ENCODE measurements at places on chromosomes 6 and 20.
A peak's percentile ranks its signal among the peaks of the same experiment; 100 is the strongest.

DNA sequence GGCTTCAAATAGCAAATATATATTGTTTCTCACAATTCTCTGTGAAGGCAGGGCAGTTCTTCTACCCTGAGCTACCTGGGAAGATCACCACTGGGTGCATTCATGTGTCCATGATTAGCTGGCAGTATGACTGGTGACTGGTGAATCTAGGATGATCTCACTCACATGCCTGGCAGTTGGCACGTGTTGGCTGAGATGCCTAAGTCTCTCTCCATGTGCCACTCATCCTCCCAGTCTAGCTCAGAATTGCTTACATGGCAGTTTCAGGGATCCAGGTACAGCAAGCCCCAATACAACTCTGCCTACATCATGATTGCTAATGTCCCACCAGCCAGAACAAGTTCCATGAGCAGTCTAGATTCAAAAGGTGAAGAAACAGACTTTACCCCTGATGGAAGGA, 346.8 kb upstream of the CNR1 start:
- peak; percentile 18 for DNase-seq

DNA sequence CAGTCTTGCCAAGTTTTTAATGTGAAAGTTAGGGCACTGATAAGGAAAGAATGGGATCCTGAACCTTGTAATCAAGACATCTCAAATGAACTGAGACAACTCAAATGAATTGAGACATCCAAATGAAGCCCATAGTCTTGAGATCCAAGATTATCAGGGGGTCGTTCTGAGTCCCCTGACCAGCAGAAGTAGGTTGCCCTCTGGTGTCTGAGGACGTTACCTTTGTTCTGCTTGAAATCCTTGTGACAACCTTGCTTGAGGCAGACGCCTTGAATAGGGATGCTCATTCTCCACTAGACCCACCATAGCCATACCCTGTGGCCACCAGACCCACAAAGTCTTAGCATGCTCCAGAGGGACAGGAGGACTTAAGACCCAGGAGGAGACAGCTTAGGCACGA, 37.7 kb downstream of the ZBTB9 start:
- DNase-seq = no peak

DNA sequence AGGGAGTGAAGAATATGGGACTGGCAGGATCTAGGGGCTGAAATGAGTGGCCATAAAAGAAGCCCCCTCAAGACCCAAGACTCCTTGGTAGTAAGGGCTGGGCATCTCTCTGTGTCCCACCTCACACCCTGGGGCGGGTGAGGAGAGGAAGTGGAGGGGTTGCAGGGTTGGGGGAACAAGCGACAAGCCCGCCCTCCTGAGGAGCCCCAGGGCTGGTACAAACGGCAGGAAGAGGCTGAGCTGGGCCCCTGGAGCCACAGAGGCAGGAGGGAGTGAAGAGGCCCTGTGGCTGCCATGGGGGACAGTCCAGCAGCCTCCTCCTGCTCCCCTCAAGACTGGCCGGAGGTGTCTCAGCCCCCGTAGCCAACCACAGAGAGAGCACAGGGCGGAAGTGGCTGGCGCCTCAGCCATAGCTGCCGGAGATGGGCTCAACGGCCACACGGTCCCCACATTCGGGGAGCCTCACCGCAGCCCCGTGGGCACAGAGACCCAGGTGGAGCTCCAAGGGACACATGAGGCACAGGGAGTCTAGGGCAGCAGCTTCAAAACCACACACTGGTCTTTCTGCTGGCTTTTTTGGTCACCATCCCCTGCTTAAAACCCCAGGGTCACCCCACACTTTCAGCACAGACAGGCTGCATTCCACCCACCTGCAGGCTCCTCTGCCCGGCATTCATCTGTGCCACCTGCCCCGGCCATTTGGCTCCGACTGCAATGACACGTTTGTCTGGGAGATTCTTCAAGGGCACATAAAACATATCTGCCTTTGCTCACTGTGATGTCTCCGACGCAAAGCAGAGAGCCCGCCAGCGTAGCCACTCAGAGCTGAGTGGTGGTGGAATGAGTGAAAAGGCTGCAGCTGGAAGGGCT, 524 bp downstream of the C20orf203 start:
- DNase-seq = peak; percentile 69

DNA sequence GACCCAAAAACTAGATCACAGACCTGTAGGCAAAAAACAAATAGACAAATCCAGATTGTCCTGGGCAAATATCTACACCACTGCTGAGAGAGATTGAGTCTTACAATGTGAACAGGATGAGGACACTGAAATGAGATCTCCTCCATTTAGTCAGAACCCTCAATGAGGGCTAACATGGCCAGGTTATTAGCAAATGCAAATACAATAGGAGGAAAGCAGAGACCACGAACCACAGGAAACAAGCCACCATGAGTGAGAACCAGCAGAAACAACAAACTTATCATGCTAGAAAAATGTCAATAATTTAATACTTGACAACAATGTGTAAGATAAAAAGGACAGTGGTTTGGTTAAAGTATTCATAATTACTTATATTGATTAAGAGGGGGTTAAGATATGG, 162.8 kb downstream of the SYNE1 start:
- no peak for DNase-seq

GRCh38 chr6:156337801-156338200, 439.4 kb upstream of the ARID1B start:
- DNase-seq = no peak

GRCh38 chr6:109872968-109873545, 105.1 kb upstream of the GPR6 start:
- no peak for DNase-seq

DNA sequence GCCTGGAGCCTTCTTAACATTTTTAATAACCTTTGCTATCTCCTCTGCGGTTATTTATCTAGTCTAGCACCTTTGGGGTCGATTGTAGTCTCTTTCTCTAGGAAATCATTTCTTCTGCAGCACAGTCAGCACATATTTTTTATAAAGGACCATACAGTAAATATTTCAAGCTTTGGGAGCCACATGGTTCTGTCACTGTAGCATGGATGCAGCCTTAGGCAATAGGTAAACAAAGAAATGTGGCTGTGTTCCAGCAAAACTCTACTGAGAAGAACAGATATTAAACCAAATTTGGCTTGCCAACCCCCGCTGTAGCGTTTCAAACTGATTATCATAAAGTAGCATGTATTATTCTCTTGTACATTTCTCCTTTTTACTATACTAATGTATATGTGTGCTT, 95.7 kb downstream of the SLC23A2 start:
- DNase-seq = no peak

- DNase-seq = no peak
Measured at GRCh38 chr6:112269114-112269513, 14.7 kb upstream of the LAMA4 start.

DNA sequence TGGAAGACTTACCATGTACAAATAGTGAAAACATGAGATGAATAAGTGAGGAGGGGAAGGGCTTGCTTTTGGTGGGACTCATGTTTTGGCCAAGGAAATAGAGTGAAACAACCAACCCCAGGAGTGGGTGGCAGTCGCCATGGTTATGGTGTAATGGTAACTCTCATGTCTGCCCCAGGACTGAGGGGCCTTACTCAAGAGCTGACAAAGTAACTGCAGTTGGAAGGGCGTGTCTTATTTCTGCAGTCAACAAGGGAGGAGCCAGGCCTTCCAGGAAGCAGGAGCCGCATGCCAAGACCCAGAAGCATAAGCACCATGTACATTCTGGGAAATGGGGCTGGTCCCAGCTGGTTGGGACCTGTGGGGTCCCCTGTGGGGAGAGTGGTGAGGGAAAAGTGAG, 108.5 kb downstream of the UNC5CL start:
- no peak for DNase-seq

DNA sequence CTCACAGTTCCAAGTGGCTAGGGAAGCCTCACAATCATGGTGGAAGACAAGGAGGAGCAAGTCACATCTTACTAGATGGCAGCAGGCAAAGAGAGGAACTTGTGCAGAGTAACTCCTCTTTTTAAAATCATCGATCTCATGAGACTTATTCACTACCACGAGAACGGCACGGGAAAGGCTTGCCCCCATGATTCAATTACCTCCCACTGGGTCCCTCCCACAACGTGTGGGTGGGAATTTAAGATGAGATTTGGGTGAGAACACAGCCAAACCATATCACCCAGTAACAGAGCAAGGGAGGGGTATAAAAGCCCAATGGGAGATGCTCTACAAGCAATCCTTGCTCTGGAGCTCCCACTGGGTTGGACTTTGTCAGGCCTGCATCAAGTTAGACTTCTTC, 80.4 kb downstream of the JPH2 start:
- no peak for DNase-seq

GRCh38 chr20:50870561-50871161, 60.6 kb downstream of the ADNP start:
- DNase-seq = no peak

All from activated CD4-positive, alpha-beta T cell treated with anti-CD3 and anti-CD28 coated beads, Interleukin-2, amount 10 ng/mL, durations not matched to agents 24 days and 14 days (primary cell).